ENCODE measurements at places on chromosomes 7 and 10.

DNA sequence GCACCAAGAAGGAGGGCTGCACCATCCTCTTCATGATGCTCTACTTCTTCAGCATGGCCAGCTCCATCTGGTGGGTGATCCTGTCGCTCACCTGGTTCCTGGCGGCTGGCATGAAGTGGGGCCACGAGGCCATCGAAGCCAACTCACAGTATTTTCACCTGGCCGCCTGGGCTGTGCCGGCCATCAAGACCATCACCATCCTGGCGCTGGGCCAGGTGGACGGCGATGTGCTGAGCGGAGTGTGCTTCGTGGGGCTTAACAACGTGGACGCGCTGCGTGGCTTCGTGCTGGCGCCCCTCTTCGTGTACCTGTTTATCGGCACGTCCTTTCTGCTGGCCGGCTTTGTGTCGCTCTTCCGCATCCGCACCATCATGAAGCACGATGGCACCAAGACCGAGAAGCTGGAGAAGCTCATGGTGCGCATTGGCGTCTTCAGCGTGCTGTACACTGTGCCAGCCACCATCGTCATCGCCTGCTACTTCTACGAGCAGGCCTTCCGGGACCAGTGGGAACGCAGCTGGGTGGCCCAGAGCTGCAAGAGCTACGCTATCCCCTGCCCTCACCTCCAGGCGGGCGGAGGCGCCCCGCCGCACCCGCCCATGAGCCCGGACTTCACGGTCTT, 1.9 kb downstream of the FZD1 start:
- peak; percentile 30 for DNase-seq

DNA sequence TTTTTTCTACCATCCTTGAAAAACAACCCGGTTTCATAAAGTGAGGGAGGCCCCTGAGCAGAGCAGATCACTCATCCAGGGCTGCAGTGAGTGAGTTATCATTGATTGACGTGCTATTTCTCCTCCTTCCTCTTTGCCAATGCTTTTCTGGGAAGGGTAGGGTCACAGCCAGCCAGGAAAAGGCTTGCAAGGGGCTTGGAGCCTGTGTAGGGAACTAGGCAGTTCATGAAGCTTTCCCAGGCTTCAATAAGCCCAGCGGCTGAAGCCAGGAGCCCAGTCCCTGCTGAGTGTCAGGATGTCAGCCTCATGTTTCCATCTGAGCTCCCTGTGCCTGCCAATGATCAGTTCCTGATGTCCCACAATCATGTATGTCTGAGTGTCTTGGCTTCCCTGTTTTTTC, 584.7 kb downstream of the GALNT17 start:
- DNase-seq, result no peak

GRCh38 chr7:121741896-121742295, 131.1 kb upstream of the PTPRZ1 start:
- DNase-seq, result no peak

DNA sequence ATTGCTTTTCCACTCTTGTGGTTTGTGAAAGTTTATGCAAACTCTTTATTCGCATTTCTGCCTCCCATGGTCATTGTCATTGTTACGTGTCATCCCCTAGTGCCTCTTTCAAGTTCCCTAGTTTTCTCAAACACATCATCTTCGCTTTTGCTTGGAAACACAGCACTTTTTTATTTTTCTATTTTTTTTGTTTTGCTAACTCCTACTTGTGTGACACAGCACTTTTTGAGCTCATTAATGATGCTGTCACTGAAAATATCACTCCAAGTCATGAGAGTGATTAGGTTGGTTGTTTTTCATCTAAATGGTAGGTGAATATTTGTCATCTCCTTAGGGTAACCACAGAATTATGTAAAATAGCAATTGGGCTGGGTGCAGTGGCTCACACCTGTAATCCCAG, 8.5 kb upstream of the STX1A start:
- no peak for DNase-seq

DNA sequence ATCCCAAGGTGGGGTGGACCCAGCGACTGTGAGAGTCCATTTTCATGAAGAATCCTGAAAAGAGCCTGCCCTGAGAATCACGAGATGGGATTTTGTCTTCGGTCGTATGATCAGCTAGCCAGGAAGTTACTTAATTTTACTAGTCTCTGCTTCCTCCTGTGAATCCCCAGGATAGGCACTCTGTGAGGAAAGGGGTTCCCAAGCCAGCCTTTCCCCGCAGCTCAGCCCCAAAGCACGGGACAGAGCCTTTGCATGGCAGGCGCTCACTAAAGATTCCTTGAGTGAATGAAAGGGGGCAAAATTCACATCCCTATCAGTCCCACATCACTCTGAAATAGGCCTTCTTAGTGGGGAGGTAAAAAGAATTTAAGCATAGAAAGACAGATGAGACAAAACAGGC, 219.6 kb downstream of the ADARB2 start:
- no peak for DNase-seq

GRCh38 chr10:75652146-75652740, 220.8 kb downstream of the LRMDA start:
- no peak for DNase-seq

GRCh38 chr7:19099194-19099593, 18.2 kb downstream of the TWIST1 start:
- no peak for DNase-seq

GRCh38 chr7:6623589-6624245, 8.3 kb downstream of the ZNF853 start:
- DNase-seq, result no peak

DNA sequence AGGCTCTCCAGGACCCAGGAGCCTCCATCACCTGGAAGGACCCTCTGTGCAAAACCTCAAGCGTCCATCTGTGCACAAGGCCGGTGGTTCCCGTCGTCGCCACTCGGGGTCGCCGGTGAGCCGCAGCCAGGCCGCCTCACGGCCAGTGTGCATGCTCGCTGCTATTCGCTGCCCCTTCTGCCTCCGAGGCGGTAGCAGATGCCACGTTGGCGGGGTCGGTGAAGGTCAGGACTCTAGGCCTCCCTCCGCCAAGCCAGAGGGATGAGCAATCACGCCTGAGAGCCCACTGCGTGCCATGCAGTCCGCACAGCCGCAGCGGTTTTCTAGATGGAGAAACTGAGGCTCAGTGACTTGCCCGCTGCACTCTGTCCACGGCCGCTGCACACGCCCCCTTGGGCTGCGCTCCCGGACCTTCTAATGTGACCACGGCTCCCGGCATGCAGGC, 5.7 kb downstream of the UPK3B start:
- DNase-seq, result no peak

- DNase-seq, result no peak
Measured at GRCh38 chr7:155872678-155873369, 60.6 kb upstream of the SHH start.

DNA sequence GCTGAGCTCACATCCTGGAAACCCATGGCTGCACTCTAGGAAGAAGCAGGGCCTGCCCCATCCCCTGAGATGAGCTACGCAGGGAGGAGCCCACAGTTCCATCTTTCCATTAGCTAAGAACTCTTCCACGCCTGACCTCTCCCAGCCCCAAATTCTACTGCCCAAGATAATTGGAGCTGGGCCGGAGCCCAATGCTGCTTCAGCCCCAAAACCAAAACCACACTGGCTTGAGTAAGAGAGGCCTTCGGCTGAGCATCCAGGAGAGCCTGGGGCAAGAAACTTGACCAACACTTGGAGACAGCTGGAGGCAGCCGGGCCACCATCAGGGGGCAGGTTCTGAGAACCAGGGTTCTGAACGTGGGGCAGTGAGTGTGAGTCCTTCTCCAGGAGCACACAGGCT, 116.1 kb upstream of the ZMIZ1 start:
- no peak for DNase-seq

- DNase-seq, result no peak
Measured at GRCh38 chr10:98482096-98482495, 35.4 kb upstream of the HPS1 start.

- no peak for DNase-seq
Measured at GRCh38 chr7:101200504-101200861, 353 bp downstream of the MOGAT3 start.

GRCh38 chr10:112191041-112191590, 7.6 kb upstream of the GPAM start:
- DNase-seq, result no peak

Data from renal cortex interstitium (tissue), 15 donors.